Kidney capillary endothelial cell (primary cell): ENCODE measurements at places on chromosomes 5 and 9.

GRCh38 chr9:128892221-128892921 is 10.4 kb downstream of the LRRC8A start:
- peak; percentile 77 for DNase-seq

- DNase-seq: no peak
These were observed 111.1 kb downstream of the WNK2 start for GRCh38 chr9:93295031-93295430.

GRCh38 chr9:79524266-79524665 is 47.5 kb upstream of the TLE4 start:
- no peak for DNase-seq

DNA sequence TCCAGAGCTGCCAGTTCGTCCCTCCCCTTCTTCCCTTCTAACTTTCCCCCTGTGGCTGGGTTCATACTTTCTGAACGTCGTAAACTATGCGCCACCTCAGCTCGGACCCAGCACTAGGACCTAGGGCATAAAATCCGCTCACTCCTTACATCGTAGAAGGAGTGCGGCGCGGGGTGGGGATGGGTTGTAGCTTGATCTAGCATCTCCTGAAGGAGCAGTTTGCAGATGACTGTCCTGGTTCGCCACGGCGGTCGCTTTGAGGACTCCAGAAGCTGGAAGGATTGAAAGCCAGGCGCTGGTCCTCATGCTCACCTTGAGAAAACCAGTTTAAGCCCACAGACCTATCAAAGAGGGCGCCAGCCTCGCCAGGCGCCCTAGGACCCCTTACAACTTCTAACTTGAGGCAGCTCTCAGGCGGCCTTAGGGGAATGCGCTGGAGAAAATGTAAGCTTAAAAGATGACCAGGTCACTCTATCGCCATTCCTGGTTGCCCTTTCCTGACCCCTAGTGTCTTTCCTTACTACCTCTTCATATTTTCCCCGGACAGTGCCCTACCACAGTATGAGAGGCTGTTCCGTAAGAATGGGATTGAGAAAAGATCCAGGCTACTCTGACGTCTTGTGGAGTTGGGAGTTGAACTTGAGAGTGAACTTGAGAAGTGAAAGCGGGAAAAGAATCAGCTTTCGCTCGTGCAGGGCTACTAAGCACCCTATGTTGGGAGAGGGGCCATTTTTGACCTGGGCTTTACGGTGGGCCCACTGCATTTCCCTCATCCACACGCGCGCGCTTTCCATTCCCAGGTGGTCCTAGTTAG is 2.8 kb downstream of the RORB start:
- no peak for DNase-seq

GRCh38 chr9:15485836-15486666 is 24.7 kb downstream of the PSIP1 start:
- DNase-seq: no peak
